ENCODE measurements at places on chromosomes 4 and X. TPM values are rescaled to one million over a fixed set of nuclear protein-coding genes. Genes with fewer than 3 reads are reported as not detected.

Gene CXCL9
- 0.34 TPM for total RNA-seq

DNA sequence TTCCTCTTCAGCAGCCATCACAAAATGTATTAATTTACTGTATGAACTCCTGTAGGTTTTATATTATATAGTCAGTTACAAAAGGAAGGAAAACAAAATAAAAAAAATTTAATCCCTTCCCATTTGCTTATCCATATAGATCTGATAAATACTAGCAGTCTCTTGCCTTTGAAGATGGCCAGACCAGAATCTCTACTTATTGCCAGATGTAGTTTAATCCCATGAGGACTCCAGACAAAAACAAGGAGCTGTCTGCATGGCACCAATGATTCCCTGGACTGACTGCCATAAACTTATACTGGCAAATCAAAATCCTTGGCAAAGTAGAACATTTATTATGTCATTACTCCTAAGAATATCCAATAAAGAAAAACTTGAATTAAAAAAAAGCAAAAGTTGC lies 223.3 kb upstream of the MAB21L2 start:
- no peaks in the 10 kb centered on the region for H3K36me3 ChIP-seq
- no peak overlapping the region for H3K27ac ChIP-seq
- H3K27me3 ChIP-seq: no peaks in the 10 kb centered on the region
- DNase-seq: no peak

Gene ATP10D
- total RNA-seq: 22.3 TPM

Gene FRMD7
- total RNA-seq: not detected

GRCh38 chrX:118239178-118239870 lies 106.6 kb upstream of the WDR44 start:
- H3K4me3 ChIP-seq: no peak overlapping the region
- peaks cover 17% of the 10 kb centered on the region for H3K27me3 ChIP-seq
- H3K36me3 ChIP-seq: no peaks in the 10 kb centered on the region

DNA sequence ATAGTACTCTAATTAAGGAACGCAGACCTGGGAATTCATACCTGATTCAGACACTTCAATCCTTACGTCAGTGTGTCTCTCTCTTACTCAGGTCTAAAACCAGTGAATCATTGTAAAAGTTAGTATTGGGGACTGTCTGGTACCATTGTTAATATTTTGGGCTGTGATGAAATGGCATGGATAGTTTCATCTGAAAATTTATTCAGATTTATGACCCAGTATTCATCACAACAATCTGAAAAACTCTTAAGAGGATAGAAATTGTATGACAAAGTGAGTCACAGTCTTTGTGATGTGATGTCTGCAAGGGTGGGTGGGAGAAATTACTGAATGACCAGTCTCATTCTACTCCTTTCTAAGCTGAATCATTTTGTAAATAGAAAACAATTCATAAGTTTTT lies 10.3 kb downstream of the FGF2 start:
- no peak overlapping the region for H3K27ac ChIP-seq
- H3K36me3 ChIP-seq: no peaks in the 10 kb centered on the region
- DNase-seq: no peak

DNA sequence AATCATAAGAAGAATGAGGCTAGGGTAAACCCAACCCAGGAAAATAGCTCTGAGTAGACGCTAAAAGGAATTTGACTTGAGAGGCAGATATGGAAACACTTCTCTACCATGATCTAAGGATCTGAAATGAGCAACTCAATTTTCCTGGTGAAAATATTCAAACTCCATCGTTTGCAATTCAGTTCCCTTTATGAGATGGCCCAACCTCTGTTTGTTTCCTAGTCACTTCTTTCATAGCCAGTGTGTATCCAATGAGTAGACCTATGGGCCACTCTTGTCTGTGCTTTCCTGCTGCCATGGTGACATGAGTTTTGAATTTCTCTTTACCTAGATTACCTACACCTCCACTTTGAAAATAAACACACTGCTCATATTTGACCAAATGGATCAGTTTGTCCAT lies 176.2 kb upstream of the GPRIN3 start:
- H3K4me1 ChIP-seq: no peaks in the 10 kb centered on the region
- no peaks in the 10 kb centered on the region for H3K36me3 ChIP-seq
- no peaks in the 10 kb centered on the region for H3K27me3 ChIP-seq
- no peak overlapping the region for H3K4me3 ChIP-seq
- no peak overlapping the region for H3K27ac ChIP-seq

DNA sequence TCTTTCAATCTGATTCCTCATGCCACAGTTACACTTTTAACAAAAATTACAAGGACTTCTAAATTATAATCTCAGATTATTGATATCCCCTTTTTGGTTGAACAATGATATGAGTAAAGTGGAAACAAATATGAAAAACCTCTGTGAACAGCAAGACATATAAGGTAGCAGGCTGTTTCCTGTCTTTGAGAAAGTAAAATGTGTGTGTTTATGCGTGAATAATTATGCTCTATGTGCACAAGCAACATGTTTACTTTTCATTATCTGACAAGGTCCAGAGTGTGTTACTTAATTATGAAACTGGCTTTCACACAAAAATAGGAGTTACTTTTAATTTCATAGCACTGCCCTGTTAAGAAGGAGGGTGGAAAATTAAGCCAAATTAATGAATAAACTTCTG lies 43.1 kb downstream of the DDIT4L start:
- no peaks in the 10 kb centered on the region for H3K27me3 ChIP-seq
- H3K36me3 ChIP-seq: no peaks in the 10 kb centered on the region
- H3K27ac ChIP-seq: no peak overlapping the region
- H3K4me1 ChIP-seq: no peaks in the 10 kb centered on the region
- no peak for DNase-seq

GRCh38 chr4:168667376-168667775 lies 170.5 kb downstream of the PALLD start:
- DNase-seq: no peak
- H3K27ac ChIP-seq: no peak overlapping the region
- H3K4me1 ChIP-seq: no peaks in the 10 kb centered on the region
- H3K4me3 ChIP-seq: no peak overlapping the region

DNA sequence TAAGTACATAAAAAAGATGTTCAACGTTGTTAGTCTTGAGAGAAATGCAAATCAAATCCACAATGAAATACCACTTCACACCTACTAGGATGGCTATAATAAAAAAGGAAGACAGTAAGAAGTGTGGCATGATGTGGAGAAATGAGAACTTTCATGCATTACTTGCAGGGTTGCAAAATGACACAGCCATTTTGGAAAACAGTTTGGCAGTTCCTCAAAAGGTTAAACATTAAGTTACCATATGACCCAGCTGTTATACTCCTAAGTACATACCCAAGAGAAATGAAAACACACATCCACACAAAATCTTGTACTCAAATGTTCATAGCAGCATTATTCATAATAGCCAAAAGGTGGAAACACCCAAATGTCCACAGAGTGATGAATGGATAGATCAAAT lies 25.8 kb upstream of the LIMCH1 start:
- no peak overlapping the region for H3K4me3 ChIP-seq
- DNase-seq: no peak
- no peak overlapping the region for H3K27ac ChIP-seq

DNA sequence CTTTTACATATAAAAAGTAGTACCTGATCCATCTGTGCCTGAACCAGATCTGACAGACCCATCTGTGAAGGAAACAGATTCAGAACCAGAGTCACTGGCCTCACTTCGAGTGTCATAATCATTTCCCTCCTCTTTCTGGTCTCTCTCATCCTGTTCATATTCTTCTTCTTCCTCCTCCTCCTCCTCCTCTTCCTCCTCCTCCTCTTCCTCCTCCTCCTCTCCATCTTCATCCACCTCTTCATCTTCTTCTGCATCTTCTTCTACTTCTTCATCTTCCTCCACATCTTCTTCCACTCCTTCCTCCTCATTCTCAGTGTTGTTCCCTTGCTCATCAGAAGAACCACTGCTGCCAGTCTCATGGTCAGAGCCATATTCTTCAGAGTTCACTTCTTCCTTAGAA lies 12.9 kb downstream of the YTHDC1 start:
- no peak overlapping the region for H3K4me3 ChIP-seq
- H3K36me3 ChIP-seq: no peaks in the 10 kb centered on the region
- no peak overlapping the region for H3K27ac ChIP-seq

- no peak overlapping the region for H3K27ac ChIP-seq
- H3K4me1 ChIP-seq: no peaks in the 10 kb centered on the region
- no peak overlapping the region for H3K4me3 ChIP-seq
- H3K27me3 ChIP-seq: no peaks in the 10 kb centered on the region
- no peak for DNase-seq
These were observed 442.0 kb upstream of the ADGRL3 start for GRCh38 chr4:60757986-60758680.
